ENCODE measurements at places on chromosomes 1 and 21. TPM values are rescaled to one million over a fixed set of nuclear protein-coding genes. Genes with fewer than 3 reads are reported as not detected.
A peak's percentile ranks its signal among the peaks of the same experiment; 100 is the strongest.

DPT gene
- not detected for total RNA-seq

KCNA3 gene
- total RNA-seq: 0.09 TPM

GRCh38 chr1:232834066-232834465 is 28.9 kb downstream of the MAP10 start:
- DNase-seq: peak; percentile 14

DNA sequence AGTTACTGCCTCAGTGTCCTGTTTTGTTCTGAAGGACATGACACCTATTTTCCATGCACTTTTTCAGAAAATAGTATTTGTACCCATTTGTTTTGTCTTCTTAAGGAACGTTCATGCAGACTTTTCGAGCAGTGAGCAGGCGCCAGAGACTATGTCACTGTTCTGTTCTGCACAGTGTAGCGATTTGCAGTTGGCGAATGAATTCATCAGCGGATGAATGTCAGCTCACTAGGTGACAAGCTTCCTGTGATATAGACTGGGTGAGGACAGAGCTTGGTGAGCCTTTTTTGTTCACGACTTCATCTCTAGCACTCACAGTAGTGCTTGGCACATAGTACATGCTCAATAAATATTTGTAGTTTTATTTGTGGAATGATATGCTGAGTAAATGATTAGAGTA is 177.8 kb downstream of the NFIA start:
- DNase-seq: no peak

Data from astrocyte (in vitro differentiated cells and primary cell).